ENCODE measurements at places on chromosomes 1 and 21. TPM values are rescaled to one million over a fixed set of nuclear protein-coding genes. Genes with fewer than 3 reads are reported as not detected.

DNA sequence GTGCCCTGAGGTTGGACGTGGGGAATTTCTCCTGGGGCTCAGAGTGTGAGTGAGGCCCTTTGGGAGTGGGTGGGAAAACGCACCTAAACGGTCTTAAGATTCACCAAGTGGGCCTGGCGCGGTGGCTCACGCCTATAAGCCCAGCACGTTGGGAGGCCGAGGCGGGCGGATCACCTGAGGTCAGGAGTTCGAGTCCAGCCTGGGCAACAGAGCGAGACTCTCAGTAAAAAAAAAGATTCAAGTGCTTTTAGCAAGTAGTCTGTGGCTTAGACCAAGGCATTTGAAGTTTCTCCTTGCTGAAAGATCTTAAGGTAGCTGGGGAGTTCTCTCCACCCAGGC, 1.4 kb downstream of the RPS8 start:
- DNase-seq: no peak

Gene ADAM30
- not detected for total RNA-seq

- DNase-seq: no peak
Observed at GRCh38 chr1:3314491-3315381, 139.7 kb upstream of the ARHGEF16 start.

DNA sequence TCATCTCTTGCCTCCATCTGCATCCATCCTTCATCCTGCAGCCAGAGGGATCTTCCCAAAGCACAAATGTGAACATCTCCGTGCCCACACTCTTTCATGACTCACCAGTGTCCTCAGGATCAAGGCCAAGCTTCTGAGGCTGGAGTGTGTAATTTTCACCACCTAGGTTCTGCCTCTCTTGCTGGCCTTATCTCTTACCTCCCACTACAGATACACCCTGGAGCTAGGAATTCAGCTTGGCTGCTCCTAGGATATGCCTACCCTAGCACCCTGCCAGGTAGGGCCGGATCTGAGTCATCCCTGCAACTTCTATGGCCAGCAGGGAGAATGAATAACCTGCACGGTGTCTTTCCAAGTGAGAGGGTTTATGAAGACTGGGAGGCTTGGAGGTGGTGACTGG, 208.7 kb upstream of the CSF3R start:
- no peak for DNase-seq

- peak; percentile 47 for DNase-seq
Observed at GRCh38 chr1:33384040-33384812, 46.7 kb downstream of the PHC2 start.

GRCh38 chr1:18710002-18710401, 79.4 kb downstream of the PAX7 start:
- no peak for DNase-seq

- peak; percentile 85 for DNase-seq
Observed at GRCh38 chr1:85850238-85850637, 142.0 kb upstream of the ZNHIT6 start.

- DNase-seq: peak; percentile 37
Observed at GRCh38 chr1:227889863-227890405, 57.8 kb downstream of the WNT9A start.

DNA sequence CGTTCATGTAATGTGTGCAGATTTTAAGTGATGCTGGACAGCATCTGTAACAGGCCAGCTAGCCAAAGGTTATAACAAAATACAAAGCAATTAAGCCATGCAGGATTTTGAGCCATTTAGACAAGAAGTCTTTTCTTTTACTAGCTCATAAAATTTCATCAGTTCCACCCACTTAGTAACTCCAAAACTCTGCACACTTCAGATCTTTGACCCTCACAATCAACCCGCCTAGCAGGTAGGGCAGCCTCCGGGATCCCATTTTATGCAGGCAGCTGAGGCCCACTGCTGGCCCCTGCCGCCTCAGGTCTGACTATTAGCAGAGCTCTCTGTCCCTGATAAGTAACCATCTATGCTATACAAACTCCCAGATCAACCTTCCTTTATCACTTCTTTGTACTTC, 9.2 kb downstream of the LBR start:
- no peak for DNase-seq

Gene SPATA46
- not detected for total RNA-seq

GRCh38 chr1:187629075-187629474, 800.3 kb downstream of the PLA2G4A start:
- no peak for DNase-seq

DNA sequence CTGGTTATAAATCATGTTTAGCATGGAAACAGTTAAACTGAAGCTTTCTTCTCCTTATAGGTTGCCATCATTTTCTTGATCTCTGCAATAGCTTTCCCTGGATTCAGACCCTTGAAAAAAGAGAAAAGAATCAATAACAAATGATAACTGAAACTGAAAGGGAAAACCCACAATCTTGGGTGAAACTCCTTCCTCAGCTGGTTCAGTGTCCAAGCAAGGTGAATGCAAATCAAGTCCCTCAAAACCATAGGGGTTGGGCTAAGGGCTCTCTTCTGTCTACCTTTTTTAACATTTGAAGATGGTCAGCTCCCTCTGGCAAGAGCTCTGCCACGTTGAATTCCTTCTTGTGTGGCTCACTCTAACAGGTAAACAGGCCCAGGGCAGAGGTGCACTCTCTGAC, 7.1 kb upstream of the ATP13A2 start:
- no peak for DNase-seq
